ENCODE measurements at places on chromosomes 1 and 21. TPM values are rescaled to one million over a fixed set of nuclear protein-coding genes. Genes with fewer than 3 reads are reported as not detected.

The FMO5 gene
- total RNA-seq: 29.0 TPM

GRCh38 chr1:232793944-232794343 lies 11.3 kb upstream of the MAP10 start:
- H3K27ac ChIP-seq: no peak overlapping the region
- no peaks in the 10 kb centered on the region for H3K27me3 ChIP-seq
- no peaks in the 10 kb centered on the region for H3K36me3 ChIP-seq

- no peaks in the 10 kb centered on the region for H3K27me3 ChIP-seq
- no peak overlapping the region for H3K4me3 ChIP-seq
- H3K4me1 ChIP-seq: no peaks in the 10 kb centered on the region
- DNase-seq: no peak
Measured at GRCh38 chr1:98651116-98651632, 10.3 kb upstream of the SNX7 start.

The CAPZA1 gene
- 167 TPM for total RNA-seq

The GPR52 gene
- total RNA-seq: 2.1 TPM

GRCh38 chr1:57550092-57550491 lies 126.2 kb upstream of the DAB1 start:
- no peak overlapping the region for H3K4me3 ChIP-seq
- H3K27ac ChIP-seq: no peak overlapping the region

DNA sequence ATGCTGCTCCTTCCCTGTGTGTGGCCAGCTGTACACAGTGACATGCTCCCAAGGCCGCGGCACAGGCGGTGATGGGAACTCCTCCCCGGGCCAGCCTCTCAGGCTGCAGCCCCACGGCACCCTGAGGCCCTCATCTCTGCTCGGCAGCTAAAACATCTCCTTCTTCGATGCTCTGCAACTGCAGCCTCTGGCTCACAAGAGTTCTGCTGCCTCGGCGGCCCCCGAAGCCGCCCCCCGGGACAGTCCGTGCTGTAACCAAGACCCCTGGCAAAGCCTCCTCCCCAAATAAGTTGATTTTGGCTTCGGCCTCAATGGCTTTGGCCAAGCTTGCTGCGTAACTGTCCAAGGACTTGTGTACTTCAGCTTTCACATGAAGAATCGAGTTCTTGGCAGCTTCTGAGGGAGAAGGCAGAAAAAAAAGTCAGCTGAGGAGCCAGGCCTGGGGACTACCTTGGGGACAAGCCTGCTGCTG lies 51.3 kb downstream of the GPR161 start:
- no peaks in the 10 kb centered on the region for H3K4me1 ChIP-seq
- no peaks in the 10 kb centered on the region for H3K27me3 ChIP-seq
- no peak overlapping the region for H3K4me3 ChIP-seq
- no peak overlapping the region for H3K27ac ChIP-seq

DNA sequence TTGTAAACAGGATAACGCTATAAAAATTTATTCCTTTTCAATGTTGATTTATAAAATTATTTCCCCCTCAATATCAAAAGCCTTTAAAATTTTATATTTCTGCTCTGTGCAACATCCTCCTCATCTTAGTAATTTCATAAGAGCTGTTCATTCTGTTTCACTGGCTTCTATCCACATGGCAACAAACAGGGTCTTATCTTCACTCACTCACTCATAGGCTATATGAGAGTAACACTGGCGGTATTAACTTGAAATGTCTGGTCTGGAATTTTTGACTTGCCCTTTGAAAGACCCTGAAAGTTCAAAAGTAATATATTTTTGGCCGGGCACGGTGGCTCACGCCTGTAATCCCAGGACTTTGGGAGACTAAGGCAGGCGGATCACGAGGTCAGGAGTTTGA lies 77.4 kb upstream of the KRTAP11-1 start:
- H3K4me1 ChIP-seq: no peaks in the 10 kb centered on the region
- no peak overlapping the region for H3K4me3 ChIP-seq
- DNase-seq: peak; percentile 73
- no peaks in the 10 kb centered on the region for H3K36me3 ChIP-seq

DNA sequence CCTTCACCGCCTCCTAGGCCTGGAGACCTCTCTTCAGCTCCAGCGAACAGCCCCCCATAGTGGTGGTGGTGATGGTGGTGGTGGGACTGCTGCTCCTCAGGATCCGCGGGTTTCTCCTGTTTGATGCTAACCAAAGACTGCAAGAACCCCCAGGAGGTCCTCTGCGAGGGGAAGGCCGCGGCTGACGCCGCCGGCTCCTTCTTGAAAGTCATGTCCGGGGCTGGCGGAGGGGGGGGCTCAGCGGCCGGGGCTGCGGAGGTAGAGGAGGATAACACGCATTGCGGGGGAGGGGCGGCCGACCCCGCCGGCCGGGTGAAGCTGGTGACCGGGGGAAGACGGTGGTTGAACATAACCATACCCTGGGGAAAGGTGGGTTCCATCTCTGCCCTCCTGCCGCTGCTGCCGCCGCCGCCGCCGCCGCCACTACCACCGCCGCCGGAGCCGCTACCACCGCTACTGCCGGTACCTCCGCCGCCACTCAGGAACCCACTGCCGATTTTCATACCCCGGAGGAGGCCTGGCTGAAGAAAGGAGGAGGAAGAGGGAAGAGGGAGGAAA lies 554 bp downstream of the ZNF281 start:
- H3K4me1 ChIP-seq: peaks cover 16% of the 10 kb centered on the region

GRCh38 chr1:204254031-204254661 lies 40.4 kb upstream of the GOLT1A start:
- H3K27me3 ChIP-seq: no peaks in the 10 kb centered on the region
- no peaks in the 10 kb centered on the region for H3K36me3 ChIP-seq
- DNase-seq: no peak
- no peak overlapping the region for H3K27ac ChIP-seq

The SYT14 gene
- 1.1 TPM for total RNA-seq

- H3K27ac ChIP-seq: peak overlapping the region; percentile 84
- H3K4me1 ChIP-seq: peaks cover 39% of the 10 kb centered on the region
- DNase-seq: no peak
- H3K4me3 ChIP-seq: no peak overlapping the region
- H3K36me3 ChIP-seq: no peaks in the 10 kb centered on the region
Measured at GRCh38 chr21:33374450-33375096, 28.6 kb upstream of the IFNGR2 start.

DNA sequence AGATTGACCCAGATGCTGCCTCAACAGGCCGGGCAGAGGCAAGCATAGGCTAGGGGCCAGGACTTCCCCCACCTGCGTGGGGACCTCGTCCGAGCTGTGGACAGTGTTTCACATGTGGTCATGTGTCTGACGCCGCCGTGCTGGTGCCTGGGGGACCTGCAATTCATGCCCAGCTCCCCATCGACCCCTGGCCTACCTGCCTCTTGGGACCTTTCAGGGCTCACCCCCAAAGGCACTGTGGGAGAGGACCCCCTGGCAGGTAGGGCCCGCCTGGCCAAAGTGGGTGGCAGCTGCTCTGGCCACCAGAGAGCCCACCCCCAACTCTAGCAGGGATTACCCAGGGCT lies 4.4 kb downstream of the TMEM201 start:
- DNase-seq: no peak
- H3K4me3 ChIP-seq: no peak overlapping the region
- peak overlapping the region; percentile 53 for H3K27ac ChIP-seq
- H3K4me1 ChIP-seq: peaks cover 48% of the 10 kb centered on the region
- H3K36me3 ChIP-seq: peaks cover 13% of the 10 kb centered on the region
- no peaks in the 10 kb centered on the region for H3K27me3 ChIP-seq

DNA sequence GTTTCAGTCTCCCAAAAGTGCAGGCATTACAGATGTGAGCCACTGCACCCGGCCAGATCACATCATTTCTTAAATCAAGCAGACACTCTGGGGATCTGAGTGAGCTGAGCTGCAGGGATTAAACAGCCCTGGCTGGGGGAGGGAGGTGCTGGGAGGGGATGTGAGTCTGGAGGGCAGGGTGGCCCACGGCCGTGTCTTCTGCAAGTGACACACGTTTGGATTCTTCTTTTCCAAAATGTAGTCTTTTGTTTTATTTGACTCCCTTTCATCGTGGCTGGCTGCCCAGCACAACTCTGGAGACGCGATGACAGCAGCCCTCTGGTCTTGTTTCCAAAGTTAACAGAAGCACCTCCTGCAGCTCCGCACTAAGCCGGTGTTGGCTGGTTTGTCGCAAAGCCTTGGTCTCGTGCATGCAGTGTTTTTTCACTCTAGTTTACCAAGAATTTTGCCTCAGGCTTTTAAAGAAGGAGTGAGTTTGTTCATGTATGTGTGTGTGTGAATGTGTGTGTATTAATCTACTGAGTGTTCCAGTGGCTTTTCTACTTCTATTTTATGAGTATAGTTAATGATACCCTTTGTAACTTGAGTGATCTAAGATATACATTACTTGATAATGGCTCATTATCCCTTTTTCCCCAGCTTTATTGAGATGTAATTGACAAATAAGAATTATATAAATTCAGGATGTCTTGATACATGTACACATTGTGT lies 2.8 kb upstream of the KRTAP10-5 start:
- no peaks in the 10 kb centered on the region for H3K4me1 ChIP-seq
- H3K4me3 ChIP-seq: no peak overlapping the region
- no peak for DNase-seq
- no peaks in the 10 kb centered on the region for H3K27me3 ChIP-seq
- no peaks in the 10 kb centered on the region for H3K36me3 ChIP-seq

The SLC45A1 gene
- 1.4 TPM for total RNA-seq

The IGSF3 gene
- 21.6 TPM for total RNA-seq

- no peak overlapping the region for H3K4me3 ChIP-seq
- no peak for DNase-seq
- no peaks in the 10 kb centered on the region for H3K4me1 ChIP-seq
- H3K36me3 ChIP-seq: no peaks in the 10 kb centered on the region
Measured at GRCh38 chr1:86733340-86733739, 29.0 kb downstream of the SH3GLB1 start.

DNA sequence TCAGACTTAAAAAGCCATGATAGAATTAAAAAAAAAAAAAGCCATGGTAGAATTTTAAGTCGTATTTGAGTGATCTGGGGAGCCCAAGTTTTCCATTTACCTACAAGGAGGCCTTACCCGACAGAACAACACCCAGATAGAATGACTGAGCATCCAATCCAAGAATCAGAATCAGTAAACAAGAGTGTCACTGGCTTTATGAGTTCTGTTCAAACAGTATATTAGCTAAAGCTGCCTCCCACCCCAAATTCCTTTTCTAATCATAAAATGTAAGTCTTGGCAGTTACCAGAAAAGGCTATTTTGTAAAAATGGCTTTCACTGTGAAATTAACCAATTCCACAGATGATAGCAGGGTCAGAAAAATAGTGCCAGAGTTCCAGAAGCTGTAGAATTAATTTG lies 1.2 kb downstream of the GTF2B start:
- peaks cover 23% of the 10 kb centered on the region for H3K36me3 ChIP-seq
- H3K4me1 ChIP-seq: peaks cover 20% of the 10 kb centered on the region
- peak overlapping the region; percentile 97 for H3K27ac ChIP-seq
- H3K27me3 ChIP-seq: no peaks in the 10 kb centered on the region

DNA sequence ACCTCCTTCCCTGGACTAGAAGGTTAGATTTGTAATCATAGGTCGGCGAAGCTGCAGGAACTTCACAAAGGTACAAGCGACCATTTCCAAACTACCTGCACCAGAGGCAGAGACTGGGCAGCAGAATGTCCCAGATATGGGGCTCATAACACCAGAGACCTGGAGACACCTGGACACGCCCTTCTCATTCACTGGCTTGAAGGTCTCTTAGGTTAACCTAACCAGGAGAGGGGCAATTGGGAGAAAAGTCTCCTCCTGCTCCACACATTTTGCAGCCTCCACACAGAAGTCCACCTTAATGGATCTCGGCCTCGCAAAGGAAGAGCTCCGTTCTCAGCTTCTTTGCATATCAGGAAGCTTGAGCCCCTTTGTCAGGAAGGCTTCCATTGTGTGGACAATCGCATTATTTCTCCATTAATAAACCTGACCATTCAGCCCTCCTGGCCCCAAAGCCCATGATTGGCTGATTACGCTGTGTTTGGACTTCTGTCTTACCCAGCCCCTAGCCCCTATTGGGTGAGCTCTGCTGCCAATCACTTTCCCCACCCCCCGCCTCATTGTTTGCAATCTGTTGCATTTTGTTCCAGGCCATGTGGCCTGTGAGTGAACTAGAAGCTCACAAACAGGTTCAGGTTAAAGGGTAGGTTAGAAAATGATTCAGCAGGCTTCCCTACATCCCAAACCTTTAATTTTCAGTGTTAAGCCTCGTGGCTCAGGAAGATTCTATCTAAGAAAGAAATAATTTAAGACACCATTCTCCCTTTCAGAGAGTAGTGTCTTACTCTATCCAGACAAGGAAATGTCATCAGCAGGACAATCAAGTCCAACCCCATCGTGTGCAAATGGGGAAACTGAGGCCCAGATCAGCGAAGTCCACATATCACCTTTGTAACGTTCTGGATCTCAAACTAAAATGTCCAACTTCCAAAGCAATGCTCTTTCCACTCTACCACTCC lies 2.8 kb downstream of the MYCL start:
- H3K4me1 ChIP-seq: peaks cover 6% of the 10 kb centered on the region
- no peak for DNase-seq
- H3K27me3 ChIP-seq: peaks cover 20% of the 10 kb centered on the region
- no peak overlapping the region for H3K4me3 ChIP-seq

DNA sequence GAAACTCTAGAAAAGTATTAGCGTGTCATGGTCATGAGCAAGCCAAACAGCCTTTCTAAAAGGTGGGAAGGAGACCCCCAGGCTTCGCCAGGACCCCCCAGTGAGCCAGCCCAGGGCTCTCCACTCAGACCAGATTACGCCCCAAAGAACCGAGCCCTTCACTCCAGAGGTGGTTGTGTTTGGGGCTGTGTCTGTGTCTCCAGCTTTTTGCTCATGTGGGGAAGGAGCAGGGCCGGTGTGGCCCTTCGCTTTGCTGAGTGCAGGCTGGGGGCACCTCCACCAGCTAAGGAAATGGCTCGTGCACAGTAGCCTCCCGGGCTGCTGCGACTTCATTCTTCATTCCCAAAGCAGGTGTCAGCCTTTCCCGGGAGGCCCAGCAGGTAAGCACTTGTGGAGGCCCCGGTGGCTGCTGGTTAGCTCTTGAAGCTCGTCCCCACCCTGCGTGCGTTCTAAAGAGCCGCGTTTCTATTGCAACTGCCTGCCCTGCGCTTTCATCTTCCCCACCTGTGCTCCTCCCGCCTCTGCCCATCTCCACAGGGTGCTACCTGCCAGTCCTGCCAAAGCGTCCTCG lies 531 bp downstream of the TSPEAR start:
- H3K36me3 ChIP-seq: no peaks in the 10 kb centered on the region
- peaks cover 13% of the 10 kb centered on the region for H3K4me1 ChIP-seq
- no peak overlapping the region for H3K27ac ChIP-seq
- H3K4me3 ChIP-seq: no peak overlapping the region
- DNase-seq: no peak

- H3K36me3 ChIP-seq: no peaks in the 10 kb centered on the region
- DNase-seq: no peak
- H3K4me1 ChIP-seq: no peaks in the 10 kb centered on the region
- H3K4me3 ChIP-seq: no peak overlapping the region
- H3K27ac ChIP-seq: no peak overlapping the region
- no peaks in the 10 kb centered on the region for H3K27me3 ChIP-seq
Measured at GRCh38 chr1:176994931-176995596, 169.4 kb downstream of the ASTN1 start.

- H3K4me3 ChIP-seq: no peak overlapping the region
- H3K27me3 ChIP-seq: no peaks in the 10 kb centered on the region
- no peaks in the 10 kb centered on the region for H3K36me3 ChIP-seq
- DNase-seq: no peak
- H3K27ac ChIP-seq: no peak overlapping the region
- H3K4me1 ChIP-seq: peaks cover 31% of the 10 kb centered on the region
Measured at GRCh38 chr1:116491700-116492357, 79.0 kb downstream of the CD58 start.

GRCh38 chr1:223720971-223721591 lies 8.7 kb downstream of the CAPN2 start:
- no peaks in the 10 kb centered on the region for H3K36me3 ChIP-seq
- peak overlapping the region; percentile 96 for H3K27ac ChIP-seq
- peaks cover 99% of the 10 kb centered on the region for H3K4me1 ChIP-seq
- no peak overlapping the region for H3K4me3 ChIP-seq
- H3K27me3 ChIP-seq: no peaks in the 10 kb centered on the region

All from left lung (tissue), 14 donors.